ENCODE measurements at places on chromosomes 2 and 18.

DNA sequence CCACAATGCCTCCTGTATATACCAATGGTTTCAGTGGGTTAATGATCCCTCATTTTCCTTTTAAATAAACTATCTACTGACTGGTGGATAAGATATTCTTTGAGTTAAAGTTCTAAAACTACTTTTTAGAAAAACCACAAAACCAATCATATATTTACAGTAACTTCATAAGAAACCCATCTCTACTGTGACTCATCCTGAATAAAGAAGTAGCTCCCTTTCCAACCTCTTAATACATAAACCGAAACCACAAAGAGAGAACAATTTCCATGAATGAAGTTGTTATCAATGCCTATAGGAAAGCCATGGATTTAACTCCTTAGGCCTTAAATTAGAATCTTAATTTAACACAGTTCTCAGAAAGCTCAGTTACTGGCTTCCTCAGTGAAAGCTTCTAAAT, 227.0 kb upstream of the SMAD7 start:
- no peak for DNase-seq

GRCh38 chr2:187084524-187084923, 235.6 kb upstream of the ZSWIM2 start:
- DNase-seq, result no peak

DNA sequence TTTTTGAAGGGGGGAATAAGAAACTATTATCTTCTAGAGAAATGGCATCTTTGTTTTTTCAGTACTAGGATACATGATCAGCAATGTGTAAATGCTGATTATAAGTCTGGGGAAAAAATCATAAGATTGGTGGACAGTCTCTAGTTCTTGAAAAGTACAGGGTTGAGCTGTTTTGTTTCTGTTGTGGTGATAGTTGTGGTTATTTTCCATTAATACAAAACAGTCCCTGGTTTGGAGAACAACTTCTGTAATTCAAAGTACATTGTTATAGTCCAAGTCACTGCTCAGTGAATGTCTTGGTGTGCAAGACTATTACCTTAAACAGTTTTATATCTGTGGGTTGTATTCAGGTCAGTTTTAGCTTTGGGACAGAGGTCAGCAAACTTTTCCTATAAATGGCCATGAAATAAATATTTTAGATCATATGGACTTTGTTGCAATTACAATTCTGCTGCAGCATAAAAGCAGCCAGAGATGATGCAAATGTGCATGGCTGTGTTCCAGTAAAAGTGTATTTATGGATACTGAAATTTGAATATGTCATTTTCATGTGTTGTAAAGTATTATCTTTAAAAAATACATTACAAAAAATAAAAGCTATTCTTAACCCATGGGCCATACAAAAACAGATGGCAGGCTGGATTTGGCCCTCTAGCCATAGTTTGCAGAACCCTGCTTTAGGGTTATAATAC, 111.0 kb downstream of the CERS6 start:
- no peak for DNase-seq

- DNase-seq, result no peak
These were observed 75.6 kb downstream of the C1QL2 start for GRCh38 chr2:119082821-119083400.

- DNase-seq, result no peak
These were observed 49.6 kb downstream of the IL1R2 start for GRCh38 chr2:102041351-102041750.

DNA sequence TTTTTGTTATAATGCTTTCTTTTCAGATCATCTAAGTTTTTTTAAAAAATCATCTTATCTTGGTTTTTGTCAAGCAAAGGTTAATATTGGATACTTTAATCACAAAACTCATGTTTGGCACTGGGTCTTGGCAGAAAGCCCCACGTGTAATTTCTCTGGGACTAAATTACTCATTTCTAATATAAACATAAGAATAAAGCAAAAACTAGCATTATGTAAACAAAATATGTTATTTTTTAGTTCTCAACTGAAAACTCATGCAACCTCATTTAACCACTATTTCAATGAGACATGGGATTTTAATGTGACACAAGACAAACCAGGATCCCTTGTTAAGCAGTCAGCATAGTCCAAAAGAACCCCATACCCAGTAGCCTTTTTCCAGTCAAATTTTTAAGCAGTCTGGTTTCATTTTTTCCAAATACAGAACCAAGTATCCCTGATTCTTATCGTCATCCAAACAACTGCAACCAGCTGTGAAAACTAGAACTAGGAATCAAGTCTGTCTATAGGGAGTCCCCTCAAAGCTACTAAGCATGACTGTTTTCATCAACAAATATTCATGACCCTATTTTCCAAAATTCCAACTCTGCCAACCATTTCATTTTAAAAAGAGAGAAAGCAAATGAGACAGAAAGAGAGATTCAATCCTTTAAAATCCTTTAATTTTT, 27.1 kb downstream of the PID1 start:
- DNase-seq, result no peak

DNA sequence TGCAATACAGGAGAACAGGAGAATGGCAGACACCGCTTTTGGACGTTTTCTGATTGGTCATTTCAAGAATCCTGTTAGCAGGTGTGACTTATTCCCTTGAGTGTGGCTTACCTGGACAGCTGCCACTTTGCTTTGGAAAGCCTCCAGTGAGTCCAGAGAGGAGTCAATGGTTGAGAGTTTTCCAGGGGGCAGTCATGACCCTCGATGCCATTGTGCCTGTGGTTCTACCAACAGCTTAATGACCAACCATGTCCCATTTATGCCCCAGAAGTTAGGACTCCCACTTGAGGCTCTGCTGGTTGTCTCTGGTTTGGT, 12.4 kb downstream of the IGFBP2 start:
- no peak for DNase-seq

DNA sequence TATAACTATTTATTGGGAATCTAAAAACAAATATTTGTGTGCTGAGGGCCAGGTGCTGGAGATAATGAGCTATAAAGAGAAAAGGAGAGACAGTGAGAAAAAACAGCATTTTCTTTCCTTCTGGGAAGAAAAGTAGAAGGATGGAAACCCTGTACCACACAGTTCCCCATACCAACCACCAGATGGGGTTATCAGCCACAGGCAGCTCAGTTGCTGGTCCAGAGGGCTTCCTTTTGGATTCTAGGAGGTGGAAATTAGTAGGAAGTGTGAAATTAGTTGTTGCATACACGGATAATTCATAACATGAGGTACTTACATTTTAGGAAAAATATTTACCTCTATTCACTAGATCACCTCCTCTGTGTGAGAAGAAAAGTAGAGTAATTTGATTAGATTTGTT, 237.0 kb upstream of the FOSL2 start:
- DNase-seq, result no peak

DNA sequence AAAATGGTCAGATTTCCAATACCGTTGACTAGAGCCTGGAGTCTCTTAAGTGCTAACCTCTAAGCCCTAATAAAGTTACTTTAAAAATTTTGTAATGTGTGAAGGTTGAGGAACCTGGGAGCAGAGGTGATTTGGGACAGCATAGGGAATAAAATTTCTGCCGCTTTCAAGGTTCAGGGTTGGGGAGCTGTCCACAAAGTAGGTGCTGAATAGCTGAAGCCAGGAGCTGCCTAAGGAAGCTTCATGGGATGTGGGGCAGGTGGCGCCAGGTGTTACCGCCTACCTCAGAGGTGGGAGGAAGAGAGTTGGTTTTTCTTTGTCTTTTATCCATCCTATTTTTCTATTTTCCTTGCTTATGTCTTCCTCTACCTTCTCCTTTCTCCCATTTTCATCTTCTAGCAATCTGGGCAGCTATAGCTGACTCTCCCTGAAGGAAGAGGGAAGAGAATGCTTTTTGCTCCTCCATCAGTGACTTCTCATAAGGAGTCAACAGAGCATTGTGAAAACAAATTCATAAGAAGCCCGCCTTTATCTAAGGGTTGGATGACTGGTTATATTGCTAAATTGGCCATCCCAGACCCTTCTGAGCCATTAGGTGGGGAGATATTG, 178.7 kb downstream of the CLIP4 start:
- DNase-seq, result no peak

DNA sequence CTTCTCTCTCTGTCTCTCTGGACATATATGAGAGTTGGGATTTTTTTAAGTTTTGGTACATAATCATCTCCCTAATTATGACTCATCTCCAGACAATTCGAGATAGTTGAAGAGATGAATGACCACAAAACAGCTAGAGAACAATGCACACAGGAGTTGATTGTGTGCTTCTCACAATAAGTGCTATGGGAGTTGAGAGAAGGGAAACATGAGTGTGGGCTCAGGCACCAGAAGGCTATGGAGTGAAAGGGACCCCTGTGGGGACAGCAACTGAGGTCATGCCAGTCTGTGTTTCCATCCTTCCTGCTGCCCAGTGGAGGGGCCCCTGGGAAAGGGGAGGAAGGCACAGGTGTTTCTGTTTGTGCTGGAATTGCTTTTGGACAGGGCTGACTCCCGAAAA, 6.5 kb upstream of the YWHAQ start:
- DNase-seq, result no peak

DNA sequence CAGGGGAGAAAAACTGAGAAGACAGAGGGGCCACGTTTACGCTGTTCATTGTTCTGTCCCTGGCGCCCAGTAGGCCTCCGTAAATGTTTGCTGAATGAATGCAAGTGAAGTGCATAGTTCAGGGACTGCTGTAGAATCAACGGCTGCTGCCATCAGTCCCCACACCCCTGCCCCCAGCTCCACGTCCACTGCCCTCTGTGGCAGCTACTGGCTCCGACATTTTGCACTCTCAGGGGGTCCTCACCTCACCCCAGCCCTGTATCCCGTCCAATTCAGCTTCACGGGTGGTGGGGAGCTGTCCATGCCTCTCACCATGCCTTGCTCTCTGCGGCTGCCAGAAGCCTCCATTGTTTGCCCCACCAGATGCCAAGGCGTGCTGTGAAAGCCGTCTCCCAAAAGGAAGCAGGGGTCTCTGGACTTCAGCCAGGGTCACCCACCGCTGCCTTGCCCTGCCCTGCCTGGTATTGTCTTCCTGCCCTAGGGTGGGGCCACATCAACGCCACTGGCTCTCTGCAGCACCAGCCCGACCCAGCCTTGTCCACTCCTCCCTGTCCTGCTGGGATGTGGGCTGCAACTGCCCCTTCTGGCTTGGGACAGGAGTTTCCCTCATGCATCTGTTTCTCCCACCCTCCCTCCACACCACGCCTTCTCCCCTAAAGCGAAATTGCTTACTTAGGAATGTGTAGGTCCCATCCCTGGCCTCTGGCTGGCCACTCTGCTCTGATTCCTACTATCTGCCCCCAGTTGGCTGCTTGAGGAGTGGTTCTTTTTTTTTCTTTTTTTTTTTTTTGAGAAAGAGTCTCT, 86.0 kb downstream of the RHOB start:
- no peak for DNase-seq

DNA sequence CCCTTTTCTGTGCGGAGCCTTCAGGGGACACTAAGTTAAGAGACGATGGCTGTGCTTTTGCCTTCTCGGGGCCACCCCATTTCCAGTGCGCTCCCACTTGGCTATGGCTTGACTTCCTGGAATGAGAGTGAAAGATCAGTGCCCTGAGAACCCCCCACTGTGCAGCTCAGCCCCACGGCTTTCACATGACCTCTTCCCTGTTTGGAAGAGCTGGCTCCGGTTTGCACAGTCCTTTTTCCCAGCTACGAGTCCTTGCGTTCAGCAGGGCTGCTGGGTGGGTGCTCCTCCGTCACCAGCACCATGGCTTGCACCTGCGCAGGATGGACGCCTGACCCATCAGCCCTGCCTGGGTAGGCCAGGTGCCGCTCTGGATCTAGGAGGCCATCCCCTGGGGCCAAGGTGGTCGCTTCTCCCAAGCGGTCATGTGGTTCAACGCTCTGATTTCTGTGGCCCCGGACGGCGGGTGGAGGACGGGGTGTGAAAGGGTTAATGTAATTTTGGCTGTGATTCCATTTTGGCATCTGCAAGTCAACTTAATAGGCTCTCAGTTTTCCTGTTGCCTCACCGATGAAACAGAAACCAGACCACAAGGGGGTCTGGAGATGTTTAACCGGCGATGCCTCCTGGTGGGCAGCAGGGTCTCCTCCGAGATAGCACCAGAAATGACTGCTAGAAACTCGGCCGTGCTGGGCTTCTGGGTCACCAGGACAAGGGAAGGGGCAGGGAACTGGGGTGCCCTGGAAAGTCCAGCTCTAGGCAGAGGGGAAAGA, 113.1 kb upstream of the HAAO start:
- no peak for DNase-seq

GRCh38 chr2:60376252-60376651, 177.2 kb downstream of the BCL11A start:
- DNase-seq, result no peak

GRCh38 chr2:54709336-54709809, 14.1 kb upstream of the EML6 start:
- DNase-seq, result no peak

DNA sequence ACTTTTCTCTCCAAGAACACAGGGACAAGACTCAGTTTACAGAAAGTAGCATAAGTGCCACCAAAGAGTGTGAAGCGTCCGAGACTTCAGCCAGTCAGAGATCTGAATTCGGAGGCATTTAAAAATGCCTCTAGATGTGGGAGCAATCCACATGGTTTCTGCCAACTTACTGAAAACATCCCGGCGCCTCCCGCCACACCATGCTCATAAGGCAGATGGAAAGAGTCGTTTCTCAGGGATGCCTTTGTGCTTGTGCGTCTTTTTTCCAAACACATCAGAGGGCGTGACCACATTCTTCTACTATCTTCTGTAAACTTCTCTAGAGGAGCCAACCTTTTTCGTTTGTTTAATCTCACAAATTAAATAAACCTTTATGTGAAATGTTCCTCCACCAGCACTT, 88.7 kb downstream of the NRP2 start:
- DNase-seq, result no peak

GRCh38 chr2:70463581-70463980, 90.0 kb downstream of the TGFA start:
- no peak for DNase-seq

DNA sequence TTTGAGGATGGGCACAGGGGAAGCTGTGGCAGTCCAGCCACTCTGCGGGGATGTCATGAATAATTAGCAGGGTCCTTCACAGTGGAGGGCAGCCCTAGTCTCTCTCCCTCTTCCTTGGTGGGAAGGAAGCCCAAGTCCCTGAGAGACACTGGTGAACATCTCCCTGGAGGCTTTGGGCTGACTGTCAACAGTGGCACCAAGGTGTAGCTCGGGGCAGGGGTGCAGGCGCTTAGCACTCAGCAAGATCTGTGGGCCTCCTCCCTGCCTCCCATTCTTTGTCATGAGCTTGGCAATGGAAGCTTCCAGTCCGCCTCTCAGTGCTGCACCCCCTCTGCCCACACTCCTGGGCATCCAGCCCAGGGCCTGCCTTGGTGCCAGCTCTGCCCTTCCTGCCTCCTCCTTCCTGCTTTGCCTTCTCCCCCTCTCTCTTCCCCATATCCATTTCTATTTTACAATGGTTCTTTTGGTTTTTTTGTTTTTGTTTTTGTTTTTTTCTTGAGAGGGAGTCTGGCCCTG, 59.4 kb downstream of the STEAP3 start:
- DNase-seq, result no peak

Data from stimulated activated CD8-positive, alpha-beta memory T cell treated with anti-CD3 and anti-CD28 coated beads, Interleukin-12 subunit alpha, Interleukin-12 subunit beta, amount 100 ng/mL, for 1 hour (primary cell).